ENCODE measurements at places on chromosomes 2 and 18. TPM values are rescaled to one million over a fixed set of nuclear protein-coding genes. Genes with fewer than 3 reads are reported as not detected.

GRCh38 chr2:146989741-146990140 is 855.1 kb upstream of the ACVR2A start:
- no peaks in the 10 kb centered on the region for H3K27me3 ChIP-seq
- no peaks in the 10 kb centered on the region for H3K36me3 ChIP-seq
- no peak overlapping the region for H3K4me3 ChIP-seq
- H3K27ac ChIP-seq, result no peak overlapping the region
- no peak for DNase-seq

DNA sequence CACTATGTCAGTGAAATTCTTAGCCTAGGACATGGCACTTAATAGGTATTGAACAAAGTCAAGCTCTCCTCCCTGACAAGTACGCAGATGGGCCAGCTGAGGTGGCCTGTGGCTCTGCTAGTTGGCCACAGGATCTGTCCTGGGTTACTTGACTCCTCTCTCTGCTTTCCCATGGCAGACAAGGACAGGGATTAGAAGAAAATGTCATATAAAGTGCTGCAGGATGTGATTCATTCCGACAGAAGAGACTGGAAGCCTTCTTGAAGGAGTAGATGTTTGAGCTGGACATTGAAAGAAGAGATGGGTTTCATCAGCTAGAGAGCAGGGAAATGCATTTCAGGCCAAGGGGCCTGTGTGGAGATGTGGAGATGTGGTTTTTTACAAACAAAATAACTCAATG is 46.7 kb downstream of the SMAD7 start:
- H3K27me3 ChIP-seq, result no peaks in the 10 kb centered on the region
- H3K36me3 ChIP-seq, result no peaks in the 10 kb centered on the region
- H3K4me1 ChIP-seq, result peaks cover 28% of the 10 kb centered on the region
- DNase-seq, result no peak

GRCh38 chr18:36628435-36629137 is 200.2 kb downstream of the TPGS2 start:
- peaks cover 89% of the 10 kb centered on the region for H3K4me1 ChIP-seq
- H3K27me3 ChIP-seq, result no peaks in the 10 kb centered on the region
- no peak for DNase-seq
- peak overlapping the region; percentile 80 for H3K27ac ChIP-seq
- H3K4me3 ChIP-seq, result no peak overlapping the region
- no peaks in the 10 kb centered on the region for H3K36me3 ChIP-seq

DNA sequence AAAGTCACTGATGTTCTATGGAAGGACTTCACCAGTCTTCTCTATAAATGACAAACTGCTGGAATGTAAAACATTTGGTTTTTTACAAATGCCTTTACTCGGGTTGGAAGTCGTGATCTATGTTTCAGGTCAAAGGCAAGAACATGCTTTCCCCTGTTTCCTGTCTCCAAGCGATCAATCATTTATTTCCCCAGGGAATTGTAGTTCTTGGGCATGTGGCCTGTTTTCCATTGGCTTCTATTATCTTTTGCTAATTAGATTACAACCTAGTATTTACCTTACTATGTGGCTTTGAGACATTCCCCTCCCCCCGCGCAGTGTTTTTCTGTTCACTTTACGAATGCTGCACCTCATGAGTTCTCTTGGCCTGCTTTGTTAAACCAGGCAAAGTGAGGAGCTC is 684.2 kb downstream of the EPHA4 start:
- H3K4me3 ChIP-seq, result no peak overlapping the region
- H3K27me3 ChIP-seq, result no peaks in the 10 kb centered on the region
- H3K36me3 ChIP-seq, result no peaks in the 10 kb centered on the region
- H3K27ac ChIP-seq, result no peak overlapping the region
- DNase-seq, result no peak

GRCh38 chr2:10720306-10720705 is 1.1 kb upstream of the ATP6V1C2 start:
- peaks cover 57% of the 10 kb centered on the region for H3K27me3 ChIP-seq
- no peak for DNase-seq
- no peak overlapping the region for H3K27ac ChIP-seq
- H3K4me3 ChIP-seq, result no peak overlapping the region
- peaks cover 15% of the 10 kb centered on the region for H3K4me1 ChIP-seq
- H3K36me3 ChIP-seq, result no peaks in the 10 kb centered on the region

- no peak overlapping the region for H3K27ac ChIP-seq
- H3K27me3 ChIP-seq, result no peaks in the 10 kb centered on the region
- no peaks in the 10 kb centered on the region for H3K4me1 ChIP-seq
- DNase-seq, result no peak
- no peak overlapping the region for H3K4me3 ChIP-seq
Observed at GRCh38 chr2:190283783-190284182, 35.8 kb downstream of the HIBCH start.

GRCh38 chr2:215019521-215020145 is 118.8 kb downstream of the ABCA12 start:
- no peaks in the 10 kb centered on the region for H3K4me1 ChIP-seq
- H3K4me3 ChIP-seq, result no peak overlapping the region
- no peaks in the 10 kb centered on the region for H3K27me3 ChIP-seq
- DNase-seq, result no peak

GRCh38 chr18:5600378-5601071 is 56.7 kb upstream of the EPB41L3 start:
- H3K27me3 ChIP-seq, result no peaks in the 10 kb centered on the region
- H3K36me3 ChIP-seq, result no peaks in the 10 kb centered on the region
- no peak overlapping the region for H3K27ac ChIP-seq
- no peak for DNase-seq
- no peak overlapping the region for H3K4me3 ChIP-seq

GRCh38 chr18:2325308-2325849 is 245.9 kb downstream of the METTL4 start:
- no peaks in the 10 kb centered on the region for H3K36me3 ChIP-seq
- no peaks in the 10 kb centered on the region for H3K4me1 ChIP-seq
- no peaks in the 10 kb centered on the region for H3K27me3 ChIP-seq
- no peak overlapping the region for H3K27ac ChIP-seq
- DNase-seq, result no peak

DNA sequence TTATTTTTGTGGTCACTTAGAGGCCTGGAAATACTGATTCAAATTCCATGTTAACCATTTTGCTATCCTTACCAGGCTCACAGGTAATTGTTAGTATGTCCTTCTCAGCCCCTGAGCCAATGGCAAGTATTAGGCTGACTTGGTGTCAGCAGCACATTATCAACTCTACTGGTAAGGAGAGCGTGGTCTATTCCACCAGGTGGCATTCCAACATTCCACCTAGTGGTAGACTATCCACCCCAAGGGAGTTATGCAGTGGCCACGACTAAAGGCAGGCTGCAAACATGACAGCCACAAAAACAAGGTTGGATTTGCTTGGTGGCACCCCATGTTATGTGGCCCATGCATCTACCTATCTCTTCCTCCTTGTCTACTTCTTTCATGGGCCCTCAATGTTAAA is 31.8 kb upstream of the GCC2 start:
- H3K4me1 ChIP-seq, result no peaks in the 10 kb centered on the region
- no peaks in the 10 kb centered on the region for H3K27me3 ChIP-seq
- no peaks in the 10 kb centered on the region for H3K36me3 ChIP-seq
- no peak overlapping the region for H3K27ac ChIP-seq

DNA sequence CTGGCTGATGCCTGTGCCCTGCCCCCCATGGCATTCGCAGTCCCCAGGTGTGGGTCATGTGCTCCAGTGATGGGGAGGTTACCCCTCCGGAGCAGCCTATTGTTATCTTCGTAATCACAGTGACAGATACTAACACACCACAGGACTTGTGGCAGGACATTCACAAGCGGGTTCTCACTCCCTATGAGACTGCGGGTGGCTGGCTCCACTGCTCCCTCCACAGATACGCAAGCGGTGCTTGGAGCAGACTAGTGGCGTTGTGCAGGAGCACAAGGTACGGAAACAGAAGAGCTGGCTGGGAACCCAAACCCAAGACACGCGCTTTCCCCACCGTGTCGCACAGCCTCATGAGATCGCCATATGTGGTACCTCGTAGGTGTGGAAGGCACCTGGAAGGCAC is 52.2 kb downstream of the ACKR3 start:
- H3K4me1 ChIP-seq, result no peaks in the 10 kb centered on the region
- no peaks in the 10 kb centered on the region for H3K27me3 ChIP-seq
- H3K36me3 ChIP-seq, result no peaks in the 10 kb centered on the region
- H3K27ac ChIP-seq, result no peak overlapping the region
- no peak overlapping the region for H3K4me3 ChIP-seq

DNA sequence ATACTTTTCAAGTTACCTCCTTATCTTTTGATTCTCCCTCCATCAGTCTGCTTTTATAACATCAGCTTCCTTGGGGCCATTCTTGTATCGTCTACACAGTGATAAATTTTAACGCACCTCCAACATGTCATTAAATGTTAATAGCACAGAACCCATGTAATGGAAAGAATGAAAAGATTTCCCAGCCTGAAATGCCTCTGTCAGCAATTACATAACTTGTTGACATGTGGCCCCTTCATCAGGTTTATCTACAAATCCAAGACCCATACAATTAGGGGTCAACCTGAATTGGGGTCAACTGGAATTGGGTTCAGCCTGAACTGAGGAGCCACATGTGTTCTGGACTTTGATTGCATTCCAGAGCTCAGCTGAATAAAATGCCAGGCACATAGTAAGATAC is 148.2 kb upstream of the KLF7 start:
- no peak for DNase-seq
- H3K4me3 ChIP-seq, result no peak overlapping the region
- no peaks in the 10 kb centered on the region for H3K27me3 ChIP-seq
- no peak overlapping the region for H3K27ac ChIP-seq

GRCh38 chr2:181231151-181231550 is 226.0 kb upstream of the ITGA4 start:
- no peak for DNase-seq
- no peaks in the 10 kb centered on the region for H3K4me1 ChIP-seq
- H3K4me3 ChIP-seq, result no peak overlapping the region
- no peaks in the 10 kb centered on the region for H3K36me3 ChIP-seq
- no peaks in the 10 kb centered on the region for H3K27me3 ChIP-seq

- no peak overlapping the region for H3K4me3 ChIP-seq
- no peak for DNase-seq
- H3K36me3 ChIP-seq, result no peaks in the 10 kb centered on the region
- no peak overlapping the region for H3K27ac ChIP-seq
- H3K4me1 ChIP-seq, result no peaks in the 10 kb centered on the region
- H3K27me3 ChIP-seq, result no peaks in the 10 kb centered on the region
Observed at GRCh38 chr2:114754907-114755563, 312.6 kb downstream of the DPP10 start.

- no peaks in the 10 kb centered on the region for H3K27me3 ChIP-seq
- no peak for DNase-seq
- H3K4me3 ChIP-seq, result no peak overlapping the region
- H3K36me3 ChIP-seq, result no peaks in the 10 kb centered on the region
Observed at GRCh38 chr2:227626580-227627151, 9.4 kb downstream of the SCYGR4 start.

DNA sequence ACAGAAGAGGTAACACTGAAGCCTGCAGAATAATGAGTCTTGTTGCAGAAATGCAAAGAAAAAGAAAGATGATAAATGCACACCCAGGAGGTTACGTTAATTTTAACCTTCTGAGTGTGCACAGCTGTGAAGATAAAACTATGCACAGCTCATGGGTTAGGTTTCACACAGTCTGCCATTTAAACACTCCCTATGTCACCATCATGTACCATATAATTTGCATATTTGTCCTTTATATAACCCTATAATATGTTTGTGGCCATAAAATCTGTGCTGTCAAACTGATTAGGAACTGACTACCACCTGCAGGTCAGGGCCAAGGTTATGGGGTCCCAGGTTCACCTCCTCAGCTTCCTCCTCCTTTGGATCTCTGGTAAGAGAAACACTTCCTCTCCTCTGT is 205.5 kb downstream of the RPIA start:
- no peaks in the 10 kb centered on the region for H3K4me1 ChIP-seq
- no peak overlapping the region for H3K27ac ChIP-seq
- H3K36me3 ChIP-seq, result no peaks in the 10 kb centered on the region
- DNase-seq, result no peak
- H3K27me3 ChIP-seq, result peaks cover 60% of the 10 kb centered on the region
- H3K4me3 ChIP-seq, result no peak overlapping the region

GRCh38 chr2:17589406-17590035 is 49.0 kb downstream of the VSNL1 start:
- no peak overlapping the region for H3K27ac ChIP-seq
- no peaks in the 10 kb centered on the region for H3K27me3 ChIP-seq
- H3K4me3 ChIP-seq, result no peak overlapping the region
- H3K4me1 ChIP-seq, result no peaks in the 10 kb centered on the region
- H3K36me3 ChIP-seq, result no peaks in the 10 kb centered on the region

- H3K4me1 ChIP-seq, result peaks cover 20% of the 10 kb centered on the region
- no peaks in the 10 kb centered on the region for H3K36me3 ChIP-seq
- DNase-seq, result peak; percentile 19
- H3K27me3 ChIP-seq, result peaks cover 26% of the 10 kb centered on the region
- H3K4me3 ChIP-seq, result no peak overlapping the region
Observed at GRCh38 chr2:113282747-113283533, 4.2 kb upstream of the PAX8 start.

DNA sequence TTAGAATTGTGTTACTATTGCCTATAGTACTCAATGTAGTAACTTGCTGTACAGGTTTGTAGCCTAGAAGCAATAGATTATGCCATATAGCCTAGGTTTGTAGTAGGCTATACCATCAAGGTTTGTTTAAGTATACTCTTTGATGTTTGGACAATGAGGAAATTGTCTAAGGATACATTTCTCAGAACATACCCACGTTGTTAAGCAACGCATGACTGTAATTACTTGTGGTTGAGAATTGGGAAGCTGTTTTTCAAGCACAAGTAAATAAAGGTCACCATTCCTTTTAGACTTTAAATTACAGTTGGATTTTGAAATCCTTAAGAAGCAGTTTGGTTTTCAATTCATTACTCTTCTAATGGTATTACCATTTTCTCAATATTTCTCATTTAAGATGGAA is 89.8 kb upstream of the KCNH7 start:
- no peak overlapping the region for H3K4me3 ChIP-seq
- no peak overlapping the region for H3K27ac ChIP-seq
- H3K27me3 ChIP-seq, result no peaks in the 10 kb centered on the region

DNA sequence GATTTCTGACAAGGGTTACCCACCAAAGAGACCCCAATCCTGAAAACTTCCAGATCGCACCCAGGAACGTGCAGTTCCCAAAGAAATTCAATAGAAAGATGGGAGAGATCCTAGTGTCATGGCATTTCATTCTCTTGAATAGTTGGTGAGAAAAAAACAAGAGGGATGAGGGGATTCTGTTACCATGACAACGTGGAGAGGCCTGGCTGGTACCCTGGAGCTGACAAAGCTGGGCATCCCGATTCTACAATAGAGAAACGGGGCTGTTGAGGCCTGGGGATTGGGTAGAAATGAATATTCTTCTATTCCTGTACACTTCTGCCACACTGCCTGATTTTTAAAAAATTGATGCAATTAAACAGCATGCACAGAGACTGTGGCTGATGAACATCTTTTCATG is 41.0 kb downstream of the POLE4 start:
- no peaks in the 10 kb centered on the region for H3K4me1 ChIP-seq
- H3K27ac ChIP-seq, result no peak overlapping the region
- DNase-seq, result no peak

TSGA10 gene
- 2.1 TPM for total RNA-seq

RTP5 gene
- not detected for total RNA-seq

ADAM17 gene
- 12.0 TPM for total RNA-seq

GAD1 gene
- not detected for total RNA-seq

PSMA8 gene
- total RNA-seq, result not detected

COL4A4 gene
- total RNA-seq, result 9.1 TPM

RAB27B gene
- total RNA-seq, result 0.25 TPM

RAPGEF4 gene
- total RNA-seq, result 7.5 TPM

PLB1 gene
- total RNA-seq, result 1.6 TPM

NGEF gene
- total RNA-seq, result 0.54 TPM

TMEM37 gene
- total RNA-seq, result 3.6 TPM

Measured in heart right ventricle (tissue), 16 donors.